ENCODE measurements at places on chromosomes 1 and 21.

DNA sequence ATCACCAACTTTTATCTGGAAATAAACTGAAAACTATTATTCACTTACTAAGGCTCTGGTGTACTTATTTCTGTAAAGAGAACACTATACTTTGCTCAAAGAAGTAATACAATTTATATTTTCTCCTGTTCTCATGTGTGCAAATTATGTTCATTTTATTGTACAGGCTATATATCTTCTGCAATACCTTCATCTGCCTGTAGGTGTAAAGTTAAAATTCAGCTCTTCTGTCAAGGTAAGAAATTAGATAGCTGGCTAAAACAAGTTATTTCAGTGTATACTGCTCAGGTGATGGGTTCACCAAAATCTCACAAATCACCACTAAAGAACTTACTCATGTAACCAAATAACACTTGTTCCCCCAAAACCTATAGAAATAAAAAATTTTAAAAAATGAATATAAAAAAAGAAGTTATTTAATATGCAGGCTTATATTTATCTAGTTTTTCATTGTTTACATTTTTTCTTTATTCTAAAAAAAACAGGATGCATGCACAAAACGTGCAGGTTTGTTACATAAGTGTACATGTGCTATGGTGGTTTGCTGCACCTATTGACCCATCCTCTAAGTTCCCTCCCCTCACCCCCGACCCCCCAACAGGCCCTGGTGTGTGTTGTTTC lies 81.5 kb downstream of the PTGER3 start:
- DNase-seq, result no peak

DNA sequence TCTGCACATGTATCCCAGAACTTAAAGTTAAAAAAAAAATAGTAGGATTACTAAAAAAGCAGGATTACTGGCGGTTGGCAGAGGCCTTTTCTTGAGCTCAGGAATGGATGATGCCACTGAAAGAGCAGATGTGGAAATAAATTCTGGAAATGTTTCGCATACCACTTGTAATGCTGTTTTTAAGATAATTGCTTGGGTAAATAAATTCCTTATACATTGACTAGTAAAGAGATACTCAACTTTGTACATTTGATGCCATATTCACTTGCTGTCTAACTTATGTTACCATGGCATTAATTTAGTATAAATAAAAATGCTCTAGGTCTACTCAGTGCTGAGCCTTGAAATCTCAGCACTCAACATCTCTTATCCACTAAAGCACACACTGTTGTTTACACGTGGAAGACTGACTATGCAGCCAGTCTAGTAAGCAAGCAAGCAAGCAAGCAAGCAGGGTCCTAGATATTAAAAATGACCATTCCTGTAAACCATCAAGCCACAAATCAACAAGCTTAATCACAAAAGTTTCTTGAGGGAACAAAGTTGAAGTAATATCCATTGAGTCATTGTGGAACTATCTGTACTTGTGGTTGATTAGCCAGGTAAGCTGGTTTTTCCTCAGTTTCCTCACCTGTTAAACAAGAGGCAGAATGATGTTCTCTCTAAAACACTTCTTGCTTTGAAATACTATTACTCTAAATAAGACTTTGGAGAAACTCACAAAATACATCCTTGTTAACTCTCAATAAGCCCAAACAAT lies 1.7 kb upstream of the RASAL2 start:
- DNase-seq, result no peak

- no peak for DNase-seq
These were observed 32.8 kb downstream of the ABCG1 start for GRCh38 chr21:42251654-42252324.

DNA sequence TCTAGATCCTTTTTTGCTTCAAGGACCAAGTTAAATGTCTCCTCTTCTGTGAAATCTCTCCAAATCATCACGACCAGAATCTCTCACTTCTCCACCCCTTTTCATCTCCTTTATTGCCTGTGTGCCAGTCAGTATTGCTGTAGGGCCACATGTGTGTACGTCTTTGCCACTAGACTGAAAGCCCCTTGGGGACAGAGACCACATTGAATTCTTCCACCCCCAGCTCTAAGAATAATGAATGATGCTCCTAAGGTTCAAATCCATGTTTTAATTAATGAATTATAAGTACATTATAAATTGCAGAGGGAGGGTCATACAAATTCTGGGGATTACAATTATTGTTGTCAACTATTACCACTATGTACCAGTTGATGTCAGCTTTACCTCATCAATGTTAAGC lies 343.8 kb downstream of the USP25 start:
- no peak for DNase-seq

GRCh38 chr21:26112127-26112742 lies 58.3 kb downstream of the APP start:
- no peak for DNase-seq

- DNase-seq, result no peak
These were observed 82.2 kb downstream of the MDM4 start for GRCh38 chr1:204598319-204598969.

- DNase-seq, result no peak
These were observed 68.8 kb upstream of the KCNJ15 start for GRCh38 chr21:38188037-38188436.

- no peak for DNase-seq
These were observed 3.6 kb downstream of the RGS1 start for GRCh38 chr1:192579010-192579738.

GRCh38 chr1:246096356-246096755 lies 410.7 kb downstream of the SMYD3 start:
- no peak for DNase-seq

DNA sequence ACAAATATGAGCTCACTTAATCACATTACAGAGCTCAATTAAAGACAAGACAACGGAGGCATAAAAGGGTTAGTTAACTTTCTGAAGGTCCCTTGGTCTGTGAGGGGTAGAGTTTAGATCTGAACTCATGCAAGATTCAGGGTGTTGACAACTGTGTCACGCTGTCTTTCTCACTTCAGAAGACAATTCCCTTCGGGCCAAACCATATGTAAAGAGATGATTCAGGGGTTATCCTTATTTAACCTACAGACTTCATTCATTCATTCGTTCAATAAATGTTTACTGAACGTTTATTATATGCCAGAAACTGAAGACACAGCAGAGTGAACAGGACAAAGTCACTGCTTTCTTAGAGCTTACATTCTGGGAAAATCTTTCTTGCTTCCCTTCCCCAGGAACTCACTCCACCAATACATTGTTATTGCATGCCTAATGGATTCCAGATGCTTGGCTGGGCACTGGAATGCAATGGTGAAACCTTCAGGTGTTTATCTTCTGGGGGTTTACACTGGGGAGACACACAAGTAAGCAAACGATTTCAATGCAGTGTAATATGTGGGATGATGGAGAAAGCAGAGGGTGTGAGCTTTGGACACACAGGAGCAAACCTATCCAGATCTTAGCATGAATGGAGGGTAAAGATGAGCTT lies 6.4 kb downstream of the XCL1 start:
- DNase-seq, result no peak

GRCh38 chr21:44027607-44028286 lies 15.6 kb downstream of the TRAPPC10 start:
- DNase-seq, result no peak
